ENCODE measurements at places on chromosomes 2 and 18. TPM values are rescaled to one million over a fixed set of nuclear protein-coding genes. Genes with fewer than 3 reads are reported as not detected.

- DNase-seq: no peak
Observed at GRCh38 chr18:36297417-36298125, at the start of gene FHOD3. Gene FHOD3 (plus strand): TSS chr18:36297713. CDS start chr18:36297836, 123 bp downstream.

DNA sequence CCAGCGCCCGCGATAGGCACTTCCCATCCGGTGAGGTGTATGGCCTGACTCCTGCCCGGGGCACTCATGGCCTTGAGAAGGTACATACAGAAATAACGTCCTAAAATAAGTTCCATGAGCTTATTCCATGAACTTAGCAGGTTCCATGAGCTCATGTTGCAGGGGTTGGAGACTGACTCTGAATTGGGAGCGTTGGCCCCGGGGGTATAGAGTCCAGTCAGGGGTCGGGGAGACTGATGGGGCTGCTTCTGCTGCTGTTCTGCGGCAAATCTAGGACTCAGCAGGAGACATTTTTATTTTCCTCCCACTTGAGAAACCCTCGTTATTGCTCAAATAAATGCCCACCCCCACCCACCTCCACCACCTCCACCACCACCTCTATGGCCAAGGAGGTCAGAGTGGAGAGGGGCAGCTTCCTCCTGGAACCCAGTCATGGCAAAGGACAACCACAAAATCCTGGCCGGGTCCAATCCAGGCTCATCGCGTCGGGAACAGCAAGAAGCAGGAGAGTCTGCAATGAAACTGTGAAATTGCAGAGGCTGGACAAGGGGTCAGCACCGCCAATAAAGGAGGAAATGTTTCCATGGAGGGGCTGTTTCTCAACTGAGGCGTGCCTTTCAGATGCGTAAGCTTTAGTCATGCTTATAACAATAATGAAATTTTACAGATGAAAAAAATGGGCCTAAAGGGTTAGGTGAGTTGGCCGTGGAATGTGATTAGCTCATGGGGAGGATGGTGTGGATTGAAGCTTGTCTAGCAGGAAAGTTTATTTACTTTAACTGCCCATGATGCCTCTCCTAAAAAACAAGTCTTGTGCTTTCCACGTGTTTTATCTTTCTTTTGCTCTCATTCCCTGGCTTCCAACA, 136.6 kb upstream of the ALKAL2 start:
- DNase-seq: no peak

- DNase-seq: no peak
Observed at GRCh38 chr2:96409820-96410164, 74.2 kb downstream of the NCAPH start.

- no peak for DNase-seq
Observed at GRCh38 chr2:198657512-198658121, 800.1 kb downstream of the SATB2 start.

The KIAA2012 gene
- total RNA-seq: not detected

The GAREM2 gene
- total RNA-seq: 2.5 TPM

The CNTNAP5 gene
- total RNA-seq: not detected

The SNRNP27 gene
- 54.6 TPM for total RNA-seq

The GNAL gene
- total RNA-seq: 0.52 TPM

The ACOXL gene
- total RNA-seq: 0.20 TPM

The LYPD1 gene
- total RNA-seq: not detected

DNA sequence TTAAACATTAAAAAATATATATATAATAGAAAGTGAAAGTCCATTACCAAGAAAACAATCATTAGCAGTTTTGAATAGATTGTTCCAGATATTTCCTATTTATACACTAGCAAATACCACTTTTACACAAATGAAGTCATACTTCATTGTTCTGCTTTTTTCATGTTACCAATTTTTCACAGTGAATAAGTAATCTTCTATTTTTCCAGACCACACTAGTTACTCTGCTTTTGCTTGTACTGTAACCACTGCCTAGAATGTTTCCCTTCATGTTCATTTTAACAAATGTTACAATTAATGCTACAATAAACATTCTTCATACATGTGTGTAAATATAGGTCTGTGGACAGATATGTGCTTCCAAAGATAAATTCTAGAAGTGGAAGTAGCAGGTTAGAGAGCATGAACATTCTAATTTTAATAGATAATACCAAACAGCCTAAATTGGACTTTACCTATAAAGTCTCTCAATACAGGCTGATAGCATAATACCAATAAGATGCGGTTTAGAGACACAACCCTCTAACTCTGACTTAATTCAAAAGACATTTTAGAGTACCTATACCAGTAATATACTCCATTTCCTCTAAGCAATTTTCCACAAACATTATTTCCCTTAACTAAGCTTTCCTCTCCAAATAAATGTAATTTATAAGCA, 17.0 kb downstream of the ITSN2 start:
- DNase-seq: no peak

DNA sequence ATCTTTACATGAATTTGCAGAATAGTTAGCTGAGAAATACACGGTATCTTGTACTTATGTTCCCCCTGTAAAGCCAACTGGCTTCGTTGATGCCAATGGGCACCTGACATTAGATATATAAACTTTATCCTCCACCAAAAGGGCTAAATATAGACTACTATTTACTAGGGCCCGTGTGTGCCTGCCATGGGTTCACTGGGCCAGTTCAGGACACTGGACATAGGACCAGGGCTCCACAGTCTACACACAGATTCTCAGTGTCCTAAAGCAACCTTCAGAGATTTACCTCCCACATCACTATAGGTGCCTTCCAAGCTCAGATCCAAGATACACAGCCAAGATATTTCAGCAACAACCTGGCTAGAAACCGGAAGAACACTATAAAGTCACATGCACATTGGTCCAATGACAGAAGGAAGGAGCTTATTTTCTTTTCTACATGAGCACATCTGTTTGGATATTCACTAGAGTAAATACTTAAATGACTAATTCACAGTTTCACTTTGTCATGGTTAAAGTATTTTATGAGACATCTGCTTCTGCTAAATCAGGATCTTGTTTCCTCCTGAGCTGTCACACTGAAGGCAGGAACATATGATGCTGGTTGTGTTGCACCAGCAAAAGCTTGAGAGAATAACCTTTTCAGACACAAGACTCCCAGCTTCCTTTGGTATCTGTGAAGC, 95.1 kb downstream of the MYO5B start:
- DNase-seq: no peak

The SPP2 gene
- total RNA-seq: not detected

DNA sequence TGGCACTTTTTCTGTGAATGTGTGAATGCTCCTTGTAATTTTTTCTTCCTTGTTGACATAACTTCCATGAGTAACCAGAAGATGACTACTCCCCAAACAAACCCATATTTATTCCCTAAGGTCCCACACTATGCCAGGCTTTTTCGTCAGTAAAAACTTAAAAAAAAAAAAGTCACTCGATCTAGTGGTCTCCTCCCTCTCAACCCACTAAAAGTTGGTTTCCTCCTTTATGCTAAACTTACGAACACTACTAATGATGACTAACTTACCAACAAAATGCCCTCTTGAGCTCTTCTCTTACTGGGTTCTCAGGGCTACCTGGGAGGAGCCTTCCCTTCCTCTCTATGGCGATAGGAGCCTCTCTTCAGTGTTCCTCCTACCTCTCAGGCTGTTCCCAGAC, 18.2 kb downstream of the ACVR1 start:
- DNase-seq: no peak

The IL36G gene
- total RNA-seq: not detected

- peak; percentile 45 for DNase-seq
Observed at GRCh38 chr2:130823886-130824491, 12.7 kb upstream of the ARHGEF4 start.

The FTCDNL1 gene
- 1.8 TPM for total RNA-seq

DNA sequence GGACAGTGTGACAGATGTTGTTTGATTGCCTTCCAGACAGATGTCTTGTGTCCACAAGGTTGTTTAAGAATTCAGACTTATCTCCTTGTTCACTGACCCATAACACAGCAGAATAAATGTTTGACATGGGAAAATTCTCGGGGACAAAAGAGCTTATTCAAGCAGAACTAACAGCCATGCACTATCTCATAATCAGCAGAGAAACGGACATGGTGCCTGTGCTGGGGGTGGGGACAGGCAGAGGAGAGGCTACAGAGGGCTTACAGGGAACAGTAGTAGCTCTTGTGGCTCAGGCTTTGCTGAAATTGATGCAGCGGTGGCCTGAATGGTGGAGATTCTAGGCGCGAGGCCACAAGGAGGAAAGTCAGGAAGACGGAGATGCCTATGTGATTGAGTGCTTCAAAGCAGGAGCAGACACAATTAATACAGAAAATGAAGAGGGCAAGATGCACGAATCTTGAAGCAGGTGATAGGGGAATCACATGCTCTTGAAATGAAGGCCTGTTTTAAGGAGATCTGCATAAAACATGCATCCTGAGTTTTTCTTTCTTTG, 62.0 kb upstream of the CAB39 start:
- DNase-seq: no peak

DNA sequence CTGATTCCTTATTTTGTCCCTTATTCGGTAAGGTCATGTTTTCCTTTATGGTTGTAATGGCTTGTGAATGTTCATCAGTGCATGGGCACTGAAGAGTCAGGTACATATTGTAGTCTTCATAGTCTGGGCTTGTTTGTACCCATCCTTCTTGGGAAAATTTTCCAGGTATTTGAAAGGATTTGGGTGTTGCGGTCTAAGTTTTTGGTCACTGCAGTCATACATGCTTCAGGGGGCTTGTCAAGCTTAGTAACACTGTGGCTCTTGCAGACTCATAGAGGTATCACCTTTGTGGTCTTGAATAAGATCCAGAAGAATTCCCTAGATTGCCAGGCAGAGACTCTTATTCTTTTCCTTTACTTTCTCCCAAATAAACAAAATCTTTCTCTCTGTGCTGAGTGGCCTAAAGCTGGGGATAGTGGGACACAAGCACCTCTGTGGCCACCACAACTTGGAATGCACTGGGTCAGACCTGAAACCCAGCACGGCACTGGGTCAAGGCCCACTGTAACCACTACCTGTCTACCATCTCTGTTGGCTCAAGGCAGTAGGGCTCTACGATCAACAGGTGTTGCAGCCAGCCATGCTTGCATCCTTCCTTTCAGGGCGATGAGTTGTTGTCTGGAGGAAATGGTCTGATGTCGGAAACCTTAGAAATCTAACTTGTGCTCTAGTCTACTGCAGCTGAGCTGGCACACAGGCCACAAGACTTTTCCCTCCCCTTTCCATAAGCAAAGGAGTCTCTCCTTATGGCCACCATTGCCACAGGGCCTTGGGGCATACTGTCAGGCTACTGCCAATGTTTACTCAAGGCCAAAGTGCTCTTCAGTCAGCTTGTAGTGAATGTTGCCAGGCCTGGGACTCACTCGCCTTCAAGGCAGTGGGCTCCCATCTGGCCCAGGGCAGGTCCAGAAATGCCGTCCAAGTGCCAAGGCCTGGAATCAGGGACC, 21.5 kb downstream of the IL1RN start:
- no peak for DNase-seq

DNA sequence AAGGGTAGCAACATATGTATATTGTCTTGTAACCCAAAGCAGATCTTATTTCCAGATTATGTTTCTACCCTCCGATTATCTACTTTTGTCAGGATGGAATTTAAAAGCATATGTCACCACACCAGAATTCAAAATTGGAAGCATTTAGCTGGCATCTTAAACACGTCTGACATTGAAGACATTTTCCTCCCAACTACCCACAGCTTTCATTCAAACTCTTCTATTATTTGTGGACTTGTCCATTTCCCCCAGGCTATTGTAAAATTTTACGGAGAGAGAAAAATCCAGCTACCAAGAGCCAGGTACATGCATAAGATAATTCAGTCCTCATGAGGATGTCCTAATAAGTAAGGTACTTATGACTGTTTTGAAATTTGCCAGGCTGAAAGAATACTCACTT, 659.3 kb downstream of the LRRTM4 start:
- no peak for DNase-seq

GRCh38 chr2:28589746-28590463, 94.0 kb downstream of the PLB1 start:
- DNase-seq: no peak

- peak; percentile 61 for DNase-seq
Observed at GRCh38 chr18:11688972-11689668, at the start of gene GNAL. Gene GNAL (plus strand): TSS chr18:11689264. CDS start chr18:11689564, 300 bp downstream.

The LIMS1 gene
- total RNA-seq: 58.2 TPM

The BCL11A gene
- not detected for total RNA-seq

The ST8SIA5 gene
- 0.23 TPM for total RNA-seq

DNA sequence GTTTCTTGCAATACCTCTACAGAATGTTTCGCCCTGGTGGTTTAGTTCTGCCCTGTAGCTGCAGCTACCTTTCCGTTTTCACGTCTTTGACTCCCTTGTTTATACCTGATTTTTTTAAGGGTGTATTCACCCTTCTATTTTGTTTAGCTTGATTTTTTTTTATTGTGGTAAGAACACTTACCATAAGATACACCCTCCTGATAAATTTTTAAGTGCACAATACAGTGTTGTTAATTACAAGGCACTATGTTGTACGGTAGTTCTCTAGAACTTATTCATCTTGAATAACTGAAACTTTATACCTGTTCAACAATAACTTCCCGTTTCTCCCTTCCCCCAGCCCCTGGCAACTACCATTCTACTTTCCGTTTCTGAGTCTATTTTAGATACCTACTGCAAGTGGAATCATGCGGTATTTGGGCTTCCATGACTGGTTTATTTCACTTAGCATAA, 48.9 kb upstream of the NABP1 start:
- no peak for DNase-seq

The REG1A gene
- total RNA-seq: not detected

The TCF7L1 gene
- total RNA-seq: not detected

Measured in activated CD8-positive, alpha-beta memory T cell treated with anti-CD3 and anti-CD28 coated beads, Interleukin-2, amount 10 ng/mL, durations not matched to agents 7 days and 5 days (primary cell).